Ovary (tissue), 10 donors: ENCODE measurements at places on chromosomes 5 and 9.

GRCh38 chr9:3762076-3762475, 236.3 kb upstream of the RFX3 start:
- DNase-seq, result no peak

DNA sequence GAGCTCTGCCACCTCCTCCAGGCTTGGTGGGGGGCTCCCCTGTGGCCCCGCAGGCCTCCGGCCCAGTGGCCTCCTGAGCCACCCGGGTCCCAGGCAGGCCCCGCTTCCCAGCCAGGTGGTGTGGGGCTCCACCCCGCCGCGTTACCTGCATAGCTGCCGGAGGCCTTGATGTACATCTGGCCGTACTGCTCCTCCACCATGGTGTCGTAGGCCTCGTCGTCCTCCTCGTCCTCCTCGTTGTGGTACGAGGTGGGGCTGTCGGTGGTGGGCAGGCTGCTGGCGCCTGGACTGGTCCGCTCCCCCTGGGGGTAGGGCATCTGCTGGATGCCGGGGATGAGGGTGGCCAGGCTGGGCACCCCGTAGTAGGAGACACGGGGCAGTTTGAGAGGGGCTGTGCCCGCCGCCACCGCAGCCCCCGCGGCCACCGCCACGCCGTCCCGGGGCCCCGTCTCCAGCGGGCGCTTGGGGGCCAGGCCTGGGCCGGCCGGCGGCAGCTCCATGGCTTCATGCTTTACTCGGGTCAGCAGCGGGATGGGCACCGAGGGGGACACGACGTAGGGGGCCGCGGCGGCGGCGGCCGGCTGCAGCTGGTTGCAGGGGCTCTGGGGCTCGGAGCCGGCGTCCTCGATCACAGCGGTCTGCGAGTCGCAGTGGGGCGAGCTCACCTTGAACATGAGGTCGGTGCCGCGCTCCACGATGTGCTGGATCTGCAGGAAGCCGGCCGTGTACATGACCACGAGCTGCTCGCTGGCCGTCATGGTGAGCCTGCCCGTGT, 45.4 kb downstream of the NACC2 start:
- no peak for DNase-seq

- DNase-seq, result no peak
These were observed 16.4 kb upstream of the ARSB start for GRCh38 chr5:79001471-79001870.

DNA sequence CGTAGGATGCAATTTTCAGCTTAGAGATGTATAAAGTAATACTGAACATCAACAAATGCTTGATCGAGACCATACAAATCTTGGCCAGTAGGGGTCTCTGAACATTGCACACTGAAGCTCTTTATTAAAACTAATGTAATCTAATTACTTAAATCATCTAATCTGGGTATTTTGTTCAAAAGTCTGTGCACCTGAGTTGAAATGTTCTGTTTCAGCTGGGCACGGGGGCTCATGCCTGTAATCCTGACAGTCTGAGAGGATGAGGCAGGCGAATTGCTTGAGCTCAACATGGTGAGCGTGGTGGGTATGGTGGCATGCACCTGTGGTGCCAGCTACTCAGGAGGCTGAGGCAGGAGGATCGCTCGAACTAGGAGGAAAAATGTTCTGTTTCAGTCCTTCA, 41.0 kb downstream of the ESM1 start:
- DNase-seq, result no peak

DNA sequence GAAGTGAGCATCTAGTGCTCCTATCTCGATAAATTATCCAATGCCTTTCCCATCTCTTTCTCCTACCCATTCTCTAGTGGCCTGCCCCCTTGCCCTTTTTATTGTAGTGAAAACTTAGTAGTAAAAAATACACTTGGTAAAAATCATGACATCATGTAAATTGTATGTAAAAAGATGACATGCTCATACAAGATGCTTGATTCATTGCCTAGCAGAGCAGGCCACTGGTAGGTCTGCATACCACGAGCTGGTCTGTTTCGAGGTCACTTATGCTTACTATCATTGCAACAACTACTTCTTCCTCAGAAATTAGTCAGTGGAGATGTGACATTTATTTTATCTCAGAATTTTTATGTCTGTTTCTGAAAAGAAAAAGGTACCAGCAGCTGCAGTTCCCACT, 177.3 kb downstream of the C9orf152 start:
- no peak for DNase-seq

DNA sequence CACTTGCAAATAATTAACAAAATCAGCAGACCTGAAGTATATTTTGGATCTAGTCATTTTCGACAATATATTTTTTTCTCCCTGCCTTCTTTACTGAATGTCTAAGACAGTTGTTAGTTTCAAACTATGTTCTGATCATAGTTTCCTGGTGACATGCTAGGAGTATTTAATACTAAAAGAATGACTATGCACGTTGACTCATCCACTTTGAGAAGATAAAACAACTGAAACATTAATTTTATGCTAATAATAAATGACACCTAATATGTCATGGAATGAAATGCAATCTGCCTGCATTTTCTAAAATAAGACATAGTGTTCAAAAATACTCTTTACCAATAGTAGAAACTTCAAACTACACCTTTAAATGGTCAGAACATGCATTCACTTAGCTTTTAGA, 2123.7 kb upstream of the C9orf72 start:
- no peak for DNase-seq

- DNase-seq, result no peak
These were observed 704 bp upstream of the IL33 start for GRCh38 chr9:6214903-6215302.

DNA sequence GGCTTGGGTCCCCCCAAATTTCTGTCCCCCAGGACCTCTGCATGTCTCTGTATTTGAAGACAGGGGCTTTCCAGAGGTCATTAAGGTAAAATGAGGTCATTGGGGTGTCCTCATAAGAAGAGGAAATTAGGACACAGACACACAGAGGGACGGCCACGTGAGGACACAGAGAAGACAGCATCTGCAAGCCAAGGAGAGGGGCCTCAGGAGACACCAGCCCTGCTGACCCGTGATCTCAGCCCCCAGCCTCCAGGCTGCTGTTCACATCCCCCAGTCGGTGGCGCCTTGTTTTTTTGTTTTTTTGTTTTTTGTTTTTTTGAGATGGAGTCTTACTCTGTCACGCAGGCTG, 1.2 kb upstream of the CCDC183 start:
- DNase-seq, result no peak

DNA sequence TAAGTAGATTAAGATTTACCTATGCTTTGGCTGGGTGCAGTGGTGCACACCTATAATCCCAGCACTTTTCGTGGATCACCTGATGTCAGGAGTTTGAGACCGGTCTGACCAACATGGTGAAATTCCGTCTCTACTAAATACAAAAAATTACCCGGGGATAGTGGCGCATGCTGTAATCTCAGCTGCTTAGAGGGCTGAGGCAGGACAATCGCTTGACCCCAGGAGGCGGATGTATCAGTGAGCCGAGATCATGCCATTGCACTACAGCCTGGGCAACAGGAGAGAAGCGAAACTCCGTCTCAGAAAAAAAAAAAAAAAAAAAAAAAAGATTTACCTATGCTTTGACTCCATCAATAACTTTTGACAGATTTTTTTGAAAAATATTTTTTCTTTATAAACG, 267.1 kb upstream of the SEMA6A start:
- no peak for DNase-seq

DNA sequence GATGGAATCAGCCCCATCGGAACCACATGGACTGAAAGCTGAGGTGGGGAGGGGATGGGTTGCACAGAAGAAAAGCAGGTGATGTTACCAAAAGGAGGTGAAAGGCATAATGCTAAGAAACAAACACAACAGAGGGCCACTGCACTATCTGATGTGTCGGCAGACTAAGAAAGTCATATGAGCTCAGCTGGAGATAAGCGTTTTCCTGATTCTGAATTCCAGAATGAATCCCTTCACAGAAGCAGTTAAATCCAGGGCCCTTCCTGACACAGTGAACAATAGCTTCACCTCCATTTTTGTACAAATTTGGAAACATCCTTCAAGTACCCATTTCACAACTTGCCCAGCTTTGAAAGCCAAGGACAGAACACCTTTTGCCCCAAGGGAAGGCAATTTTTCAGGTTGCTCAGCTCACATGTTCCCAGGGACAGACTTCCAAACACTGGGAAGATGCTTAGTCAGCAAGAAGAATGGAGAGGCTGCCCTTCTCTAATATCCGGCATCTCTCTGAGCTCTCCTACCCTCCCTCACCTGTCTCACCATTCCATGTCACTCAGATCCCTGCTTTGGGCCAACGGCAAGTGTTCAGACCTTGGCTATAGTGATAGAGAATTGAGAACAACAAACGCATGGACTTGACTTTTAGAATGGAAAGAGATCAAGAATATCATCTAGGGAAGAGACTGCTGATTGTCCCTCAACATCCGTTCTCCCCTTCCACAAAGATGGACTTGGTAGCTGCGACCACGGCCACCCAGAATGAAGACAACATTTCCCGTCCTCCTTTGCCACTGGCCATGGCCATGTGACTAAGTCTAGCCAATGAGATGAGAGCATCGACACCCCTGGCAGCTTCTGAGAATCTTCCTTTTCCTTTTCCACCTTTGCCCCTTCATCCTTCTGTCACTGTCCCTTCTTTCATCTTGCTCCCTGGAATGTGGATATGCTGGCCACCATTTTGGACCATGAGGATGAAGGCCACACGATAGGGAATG, 68.6 kb upstream of the IL17B start:
- no peak for DNase-seq

GRCh38 chr5:154478224-154478565, at the start of gene HAND1:
HAND1 (minus strand) TSS chr5:154478227; CDS start chr5:154478008, 219 bp downstream.
- DNase-seq, result no peak

DNA sequence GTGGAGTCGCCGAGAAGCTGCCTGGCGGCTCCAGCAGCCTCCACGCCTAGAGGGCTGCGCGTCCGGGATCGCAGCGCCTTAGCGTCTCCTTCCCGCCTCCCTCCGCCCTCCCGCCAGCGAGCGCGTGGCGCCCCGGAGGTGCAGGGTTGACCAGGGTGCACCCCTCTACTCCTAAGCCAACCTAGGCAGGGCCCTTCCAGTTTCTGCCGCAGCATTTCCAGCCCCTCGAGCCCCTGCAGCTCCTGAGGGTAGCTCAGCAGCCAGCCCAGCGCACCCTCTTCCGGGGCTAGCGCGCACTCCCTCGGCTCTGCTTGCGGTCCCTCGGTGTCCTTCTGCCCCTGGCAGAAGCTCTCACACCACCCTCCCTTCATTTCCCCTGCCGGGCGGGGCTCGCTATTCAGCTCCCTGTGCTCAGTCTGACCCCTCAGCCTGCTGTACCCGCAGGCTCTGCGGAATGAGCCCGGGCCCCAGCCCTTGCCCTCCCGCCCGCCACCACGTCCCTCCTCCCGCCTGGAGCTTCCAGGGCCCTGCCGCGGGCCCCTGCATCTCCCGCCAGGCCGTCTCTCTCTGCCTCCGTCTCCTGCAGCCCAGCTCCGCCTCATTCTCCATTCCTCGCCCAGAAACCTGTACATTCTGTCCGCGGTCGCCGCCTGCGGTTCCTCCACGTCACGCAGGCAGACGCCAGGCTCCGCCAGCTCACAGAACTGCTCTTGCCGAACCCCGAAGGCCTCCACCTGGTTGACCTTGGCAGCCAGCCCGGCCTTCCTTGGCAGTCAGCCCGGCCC, 61.8 kb downstream of the SPATA31C2 start:
- DNase-seq, result peak; percentile 76

DNA sequence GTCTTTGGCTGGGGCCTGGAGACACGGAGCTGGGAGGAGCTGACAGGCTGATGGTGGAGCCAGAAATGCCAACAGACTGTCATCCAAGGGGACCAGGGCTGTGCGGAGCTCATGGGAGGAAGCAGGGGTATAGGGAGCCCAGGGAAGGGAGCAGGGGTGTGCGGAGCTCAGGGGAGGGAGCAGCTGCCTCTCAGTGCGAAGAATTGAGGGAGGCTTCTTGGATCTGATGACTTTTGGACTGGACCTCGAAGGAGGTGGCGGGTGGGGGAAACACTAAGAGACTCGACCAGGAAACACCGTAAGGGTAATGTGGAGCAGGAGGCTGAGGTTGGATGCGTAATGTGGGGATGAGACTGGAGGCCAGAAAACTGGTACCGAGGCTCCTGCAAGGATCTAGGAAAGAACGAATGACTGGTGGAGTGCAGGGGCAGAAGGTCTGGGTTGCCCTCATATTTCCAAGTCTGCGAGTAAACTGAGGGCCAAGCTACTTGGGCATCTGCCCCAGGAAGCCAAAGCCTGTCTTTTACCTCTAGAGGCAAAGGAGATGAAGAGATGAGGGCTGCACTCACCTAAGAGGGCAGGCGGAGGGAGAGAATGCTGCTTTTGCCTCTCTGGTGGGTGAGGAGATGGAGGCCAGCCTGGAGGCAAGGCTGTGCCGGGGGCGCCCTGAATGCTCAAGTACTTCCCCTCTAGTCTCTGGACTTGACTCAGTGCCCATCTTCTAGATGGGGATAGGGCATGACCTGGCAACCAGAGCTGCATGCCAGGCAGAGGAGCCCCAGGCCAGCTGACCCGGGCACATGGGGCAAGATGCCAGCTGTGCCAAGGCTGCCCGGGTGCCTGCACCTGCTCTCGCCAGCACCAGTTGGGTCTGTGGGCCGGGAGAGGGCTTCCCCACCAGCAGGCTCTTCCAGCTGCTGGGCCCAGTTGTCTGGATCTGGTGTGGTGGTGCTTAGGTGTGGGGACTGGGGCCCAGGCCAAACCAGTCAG, 2.3 kb downstream of the PTGS1 start:
- no peak for DNase-seq

GRCh38 chr9:108269371-108269770, 586.4 kb downstream of the ACTL7B start:
- no peak for DNase-seq

DNA sequence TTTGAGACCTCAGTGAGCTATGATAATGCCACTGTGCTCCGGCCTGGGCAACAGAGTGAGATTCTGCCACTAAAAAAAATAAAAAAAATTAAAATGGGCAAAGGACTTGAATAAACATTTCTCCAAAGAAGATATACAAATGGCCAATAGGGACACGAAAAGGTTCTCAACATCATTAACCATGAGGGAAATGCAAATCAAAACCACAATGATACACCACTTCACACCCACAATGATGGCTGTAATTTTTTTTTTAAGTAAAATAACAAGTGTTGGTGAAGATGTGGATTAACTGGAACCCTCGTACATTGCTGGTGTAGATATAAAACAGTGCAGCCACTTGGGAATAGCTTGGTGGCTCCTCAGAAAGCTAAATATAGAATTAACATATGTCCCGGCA, 68.0 kb downstream of the SIL1 start:
- no peak for DNase-seq

- no peak for DNase-seq
These were observed 343.3 kb upstream of the CDH9 start for GRCh38 chr5:27381686-27382085.

DNA sequence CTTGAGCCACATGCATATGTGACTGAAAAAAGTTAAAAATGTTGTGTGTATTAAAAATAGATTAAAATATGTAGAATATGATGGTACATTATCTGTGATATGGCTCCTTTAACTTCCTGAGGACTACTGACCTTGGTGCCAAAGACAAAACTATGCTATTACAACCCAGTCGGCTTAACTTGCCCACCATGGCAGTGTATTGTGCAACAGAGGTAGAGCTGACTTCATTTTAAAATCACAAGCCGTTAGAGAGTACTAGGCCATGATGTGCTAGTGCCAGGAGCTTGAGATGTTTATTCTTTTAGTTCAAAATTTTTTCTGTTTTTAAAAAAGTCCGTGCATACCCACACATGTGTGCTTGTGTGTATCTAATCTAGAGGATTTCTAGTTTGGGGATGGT, 46.3 kb downstream of the NAA35 start:
- DNase-seq, result no peak
